Right lobe of liver (tissue), 6 donors: ENCODE measurements at places on chromosomes 16 and 17.

DNA sequence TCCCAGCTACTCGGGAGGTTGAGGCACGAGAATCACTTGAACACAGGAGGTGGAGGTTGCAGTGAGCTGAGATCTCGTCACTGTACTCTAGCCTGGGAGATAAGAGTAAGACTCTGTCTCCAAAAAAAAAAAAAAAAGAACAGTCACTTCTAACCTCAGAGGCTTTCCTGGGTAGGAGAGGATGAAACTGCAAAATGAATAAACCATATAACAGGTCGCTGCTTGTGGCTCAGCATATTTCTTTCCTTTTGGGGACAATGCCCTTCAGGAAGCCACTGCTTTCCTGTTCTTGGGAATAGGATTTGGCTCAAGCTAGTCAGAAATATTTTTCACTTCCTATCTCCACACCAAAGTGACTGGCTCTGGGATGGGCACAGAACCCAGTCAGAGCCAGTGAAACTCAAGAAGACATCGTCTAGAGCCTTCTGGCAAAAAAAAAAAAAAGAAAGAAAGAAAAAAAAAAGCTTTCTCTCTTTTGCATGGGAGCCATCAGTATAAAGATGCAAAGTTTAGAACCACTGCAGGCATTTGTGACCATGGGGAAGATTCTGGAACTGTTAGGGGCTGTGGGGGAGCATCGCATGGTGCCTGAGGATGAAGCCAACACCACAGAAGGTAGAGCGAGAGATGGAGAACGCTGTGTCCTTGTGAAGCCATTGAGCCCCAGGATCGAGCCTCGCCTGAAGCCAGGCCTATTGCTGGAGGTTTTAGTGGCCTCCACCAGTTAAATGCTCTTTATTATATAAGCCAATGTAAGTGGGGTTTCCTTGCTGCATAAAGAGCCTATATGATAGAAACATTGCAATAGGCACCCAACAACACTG, 71.8 kb upstream of the MRTFB start:
- no peak for DNase-seq
- no peaks in the 10 kb centered on the region for H3K27me3 ChIP-seq
- H3K36me3 ChIP-seq, result no peaks in the 10 kb centered on the region

DNA sequence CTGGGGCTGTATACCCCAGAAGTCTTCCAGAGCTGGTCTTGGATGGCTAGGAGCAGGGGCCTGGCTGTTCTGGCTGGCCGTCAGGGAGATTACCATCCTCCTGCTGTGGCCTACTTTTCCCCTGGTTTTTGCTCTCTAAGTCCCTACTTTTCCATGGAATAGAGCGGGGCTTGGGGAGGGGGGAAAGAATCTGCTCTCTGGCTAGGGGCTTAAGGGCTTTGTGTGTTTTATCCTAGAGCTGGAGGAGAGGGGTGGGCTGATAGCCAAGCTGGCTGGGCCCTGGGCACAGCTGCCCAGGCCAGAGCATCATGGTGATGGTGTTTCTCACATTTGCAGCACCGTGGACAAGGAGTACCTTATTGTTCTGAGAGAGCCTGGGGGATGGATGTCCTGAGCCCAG, 3.6 kb downstream of the NRN1L start:
- H3K36me3 ChIP-seq, result no peaks in the 10 kb centered on the region
- no peak overlapping the region for H3K27ac ChIP-seq
- no peak overlapping the region for H3K4me3 ChIP-seq
- H3K4me1 ChIP-seq, result peaks cover 10% of the 10 kb centered on the region

DNA sequence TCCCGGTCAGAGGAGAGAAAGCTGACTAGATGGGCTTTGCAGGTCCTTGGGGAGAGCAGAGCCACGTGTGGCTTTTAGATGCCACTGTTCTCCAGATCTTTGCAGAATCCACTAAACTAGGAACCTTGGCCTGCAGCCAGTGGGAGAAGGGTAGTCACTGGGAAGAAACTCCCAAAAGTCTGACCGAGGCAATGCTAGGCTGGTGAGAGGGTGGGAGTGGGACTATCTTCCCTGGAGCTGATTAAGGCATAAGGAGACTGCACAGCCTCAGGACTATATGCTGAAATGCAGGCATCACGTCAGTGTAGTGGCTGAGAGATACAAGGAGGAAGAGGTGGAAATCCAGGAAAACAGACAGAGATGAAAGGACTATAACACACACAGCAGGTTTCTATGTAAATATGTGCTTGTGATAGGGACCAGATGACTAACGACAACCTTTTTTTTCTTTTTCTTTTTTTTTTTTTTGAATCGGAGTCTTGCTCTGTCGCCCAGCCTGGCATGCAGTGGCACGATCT, 2.2 kb upstream of the GSDMA start:
- no peak overlapping the region for H3K4me3 ChIP-seq
- no peaks in the 10 kb centered on the region for H3K27me3 ChIP-seq
- no peak overlapping the region for H3K27ac ChIP-seq
- H3K36me3 ChIP-seq, result no peaks in the 10 kb centered on the region

GRCh38 chr16:30927789-30928378, 4.5 kb downstream of the FBXL19 start:
- no peak overlapping the region for H3K4me3 ChIP-seq
- DNase-seq, result peak; percentile 66
- no peak overlapping the region for H3K27ac ChIP-seq
- no peaks in the 10 kb centered on the region for H3K36me3 ChIP-seq
- no peaks in the 10 kb centered on the region for H3K4me1 ChIP-seq

- no peaks in the 10 kb centered on the region for H3K27me3 ChIP-seq
- H3K27ac ChIP-seq, result no peak overlapping the region
- H3K36me3 ChIP-seq, result no peaks in the 10 kb centered on the region
- peak; percentile 71 for DNase-seq
- H3K4me3 ChIP-seq, result peak overlapping the region; percentile 11
Measured at GRCh38 chr16:57639172-57639887, 10.9 kb downstream of the ADGRG1 start.

GRCh38 chr17:381516-381915, 28.9 kb upstream of the RPH3AL start:
- H3K4me3 ChIP-seq, result no peak overlapping the region
- no peak overlapping the region for H3K27ac ChIP-seq
- no peak for DNase-seq
- no peaks in the 10 kb centered on the region for H3K36me3 ChIP-seq

GRCh38 chr17:73465130-73465952, 153.5 kb upstream of the CDC42EP4 start:
- no peaks in the 10 kb centered on the region for H3K4me1 ChIP-seq
- no peak for DNase-seq
- no peaks in the 10 kb centered on the region for H3K36me3 ChIP-seq
- H3K4me3 ChIP-seq, result no peak overlapping the region
- H3K27ac ChIP-seq, result no peak overlapping the region

GRCh38 chr17:67157732-67158639, 87.0 kb downstream of the HELZ start:
- H3K27me3 ChIP-seq, result no peaks in the 10 kb centered on the region
- peaks cover 2% of the 10 kb centered on the region for H3K36me3 ChIP-seq
- no peak overlapping the region for H3K4me3 ChIP-seq
- H3K27ac ChIP-seq, result no peak overlapping the region

DNA sequence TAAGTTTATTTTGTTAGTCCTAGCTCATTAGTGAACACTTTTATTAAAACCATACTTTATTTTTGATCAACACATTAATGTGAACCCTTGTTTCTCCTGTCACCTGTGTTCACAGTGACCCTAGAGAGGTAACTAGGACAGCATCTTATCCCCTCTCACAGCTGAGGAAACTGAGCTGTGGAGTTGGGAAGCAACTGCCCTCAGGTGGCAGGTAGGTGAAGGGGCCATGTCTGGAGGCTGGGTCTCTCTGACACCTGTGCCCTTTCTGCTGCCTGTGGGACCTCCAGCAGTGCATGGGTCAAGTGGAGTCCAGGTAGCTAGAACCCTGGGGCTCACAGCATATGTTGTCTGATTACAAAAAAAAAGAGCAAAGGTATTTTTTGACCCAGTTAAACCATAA, 22.9 kb upstream of the SLC12A3 start:
- H3K27me3 ChIP-seq, result no peaks in the 10 kb centered on the region
- no peaks in the 10 kb centered on the region for H3K4me1 ChIP-seq

- H3K27me3 ChIP-seq, result no peaks in the 10 kb centered on the region
- H3K4me1 ChIP-seq, result no peaks in the 10 kb centered on the region
- H3K36me3 ChIP-seq, result no peaks in the 10 kb centered on the region
- no peak for DNase-seq
- H3K4me3 ChIP-seq, result no peak overlapping the region
- no peak overlapping the region for H3K27ac ChIP-seq
Measured at GRCh38 chr17:10139577-10139976, 58.8 kb downstream of the GAS7 start.

GRCh38 chr16:12211870-12212690, 235.5 kb downstream of the SNX29 start:
- peaks cover 11% of the 10 kb centered on the region for H3K4me1 ChIP-seq
- no peak overlapping the region for H3K4me3 ChIP-seq
- peak; percentile 42 for DNase-seq
- H3K27ac ChIP-seq, result peak overlapping the region; percentile 77

DNA sequence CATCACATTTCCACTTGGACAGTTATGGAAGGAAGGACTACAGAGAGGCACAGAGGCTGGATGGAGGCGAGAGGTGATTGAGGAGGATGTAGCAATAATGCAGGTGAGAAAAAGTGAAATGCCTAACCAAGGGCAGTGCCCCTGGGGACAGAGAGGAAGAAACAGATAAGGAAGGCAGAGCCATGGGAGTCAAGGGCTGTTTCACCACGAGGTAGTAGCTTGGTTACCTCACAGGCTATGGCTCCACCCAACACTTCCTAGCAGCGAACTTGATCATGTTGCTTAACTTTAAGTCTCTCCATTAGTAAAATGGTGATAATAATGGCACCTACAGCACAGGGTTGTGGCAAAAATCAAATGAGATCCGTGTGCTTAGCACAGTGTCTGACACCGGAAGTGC, 83.9 kb downstream of the YPEL2 start:
- no peak overlapping the region for H3K4me3 ChIP-seq
- no peak for DNase-seq

DNA sequence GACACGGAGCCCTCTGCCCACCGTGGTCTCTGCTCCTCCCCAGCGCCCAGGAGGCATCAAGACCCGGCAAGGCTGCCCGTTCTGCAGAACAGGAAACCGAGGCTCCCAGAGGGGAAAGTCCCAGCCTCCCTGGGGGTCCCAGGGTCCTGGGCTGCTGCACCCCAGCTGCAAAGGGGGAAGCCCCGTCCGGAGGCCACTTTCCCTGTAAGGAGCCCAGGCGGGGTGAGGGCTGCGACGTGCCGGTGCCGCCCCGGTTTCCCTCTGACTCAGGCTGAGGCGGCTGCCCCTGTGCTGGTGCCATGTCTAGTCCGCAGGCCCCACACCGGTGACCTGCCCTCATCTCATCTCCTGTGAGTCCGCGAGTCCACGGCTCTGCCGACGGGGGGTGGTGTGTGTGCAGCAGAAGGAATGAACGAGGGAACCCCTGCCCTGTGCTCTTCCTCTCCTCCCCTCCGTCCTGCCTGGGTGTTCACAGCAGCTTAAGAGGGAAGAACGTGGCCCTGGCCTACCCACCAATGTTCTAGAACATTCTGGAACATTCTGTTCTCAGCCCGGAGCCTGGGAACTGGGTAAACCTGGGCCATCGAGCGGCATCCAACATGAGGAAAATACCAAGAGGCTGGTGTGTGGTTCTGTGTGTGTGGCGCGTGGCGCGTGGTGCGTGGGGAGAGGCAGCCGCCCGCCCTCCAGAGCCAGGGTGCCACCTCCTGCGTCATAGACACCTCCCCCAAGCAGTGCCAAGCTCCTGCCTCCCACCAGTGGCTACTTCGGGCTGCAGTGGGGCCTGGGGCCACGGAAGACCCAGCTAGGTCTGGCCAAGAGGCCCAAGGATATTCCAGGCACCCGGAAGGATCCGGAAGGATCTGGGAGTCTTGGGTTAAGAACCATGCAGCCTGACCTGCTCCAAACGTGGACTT, 7.0 kb upstream of the CBFA2T3 start:
- no peak for DNase-seq
- H3K4me1 ChIP-seq, result no peaks in the 10 kb centered on the region
- H3K4me3 ChIP-seq, result no peak overlapping the region

GRCh38 chr17:3885970-3886369, 6.9 kb downstream of the CAMKK1 start:
- H3K36me3 ChIP-seq, result no peaks in the 10 kb centered on the region
- no peak overlapping the region for H3K4me3 ChIP-seq
- H3K27ac ChIP-seq, result no peak overlapping the region
- DNase-seq, result no peak

DNA sequence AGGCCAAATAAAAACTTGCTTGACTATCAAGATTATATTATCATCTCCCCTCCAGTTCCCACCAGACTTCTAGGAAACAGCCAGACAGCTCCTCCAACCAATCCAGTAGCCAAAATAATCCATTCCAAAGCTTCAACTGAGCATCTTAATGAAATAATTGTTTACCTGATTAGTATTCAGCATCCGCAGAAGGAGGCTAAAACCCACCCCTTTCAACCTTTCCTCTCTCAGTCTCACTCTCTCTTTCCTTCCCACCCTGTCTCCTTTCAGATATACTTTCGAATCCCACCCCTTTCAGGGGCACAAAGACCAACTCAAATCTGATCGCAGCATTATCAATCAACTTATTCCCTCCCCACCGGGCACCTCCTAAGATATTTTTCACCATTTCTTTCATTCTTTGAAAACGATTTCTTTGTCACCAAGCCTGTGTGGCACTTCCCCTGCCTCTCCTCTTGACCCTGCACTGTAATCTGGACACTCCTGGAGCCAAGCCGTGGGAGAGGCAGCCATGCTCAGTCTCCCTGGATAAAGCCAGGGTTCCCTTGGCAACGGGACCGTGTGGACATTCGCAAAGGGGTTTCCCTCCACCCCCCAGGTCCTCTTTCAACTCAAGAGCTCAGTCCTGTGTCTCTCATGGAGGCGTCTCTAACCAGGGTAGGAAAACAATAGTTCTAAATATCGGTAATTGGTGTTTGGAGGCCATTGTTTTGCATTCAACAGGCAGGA, at the start of gene ANKFN1:
ANKFN1 (plus strand) TSS at position 602 of the 729 bp plus-strand sequence. CDS start 59,193 bp downstream, outside the sequence.
- no peak within 1 kb of the TSS for H3K4me3 ChIP-seq
- no peaks in the 10 kb centered on the region for H3K4me1 ChIP-seq
- H3K27ac ChIP-seq, result no peak within 1 kb of the TSS
- no peaks in the 10 kb centered on the region for H3K27me3 ChIP-seq

GRCh38 chr16:48481772-48482171, 96.6 kb upstream of the SIAH1 start:
- no peaks in the 10 kb centered on the region for H3K36me3 ChIP-seq
- H3K4me1 ChIP-seq, result no peaks in the 10 kb centered on the region

GRCh38 chr16:5215901-5216300, 118.3 kb upstream of the EEF2KMT start:
- no peaks in the 10 kb centered on the region for H3K27me3 ChIP-seq
- H3K36me3 ChIP-seq, result no peaks in the 10 kb centered on the region
- H3K27ac ChIP-seq, result no peak overlapping the region
- no peak for DNase-seq
- H3K4me1 ChIP-seq, result no peaks in the 10 kb centered on the region
- H3K4me3 ChIP-seq, result no peak overlapping the region
